ENCODE measurements at places on chromosomes 3 and 15. TPM values are rescaled to one million over a fixed set of nuclear protein-coding genes. Genes with fewer than 3 reads are reported as not detected.

DNA sequence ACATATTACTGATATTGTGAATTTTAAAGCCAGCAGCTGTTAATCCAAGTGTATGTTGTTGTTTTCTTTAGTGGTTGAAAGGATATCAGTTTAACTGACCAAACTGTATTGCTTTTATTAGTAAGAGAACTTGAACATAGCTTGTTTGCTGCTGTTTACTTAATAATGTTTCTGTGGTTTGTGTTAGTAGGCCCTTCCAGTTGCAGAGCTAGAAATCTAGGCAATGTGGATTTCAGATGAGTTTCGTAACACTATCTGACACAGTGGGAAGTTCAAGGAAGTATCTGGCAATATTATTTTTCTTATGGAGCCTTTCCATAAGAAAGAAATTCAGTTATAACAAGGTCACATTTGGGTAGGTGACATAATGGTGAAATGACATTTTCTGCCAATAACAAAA, 18.5 kb downstream of the ZNF609 start:
- H3K27ac ChIP-seq: no peak overlapping the region
- H3K4me1 ChIP-seq: peaks cover 13% of the 10 kb centered on the region
- H3K36me3 ChIP-seq: no peaks in the 10 kb centered on the region
- no peak overlapping the region for H3K4me3 ChIP-seq

Gene CFAP100
- not detected for total RNA-seq

DNA sequence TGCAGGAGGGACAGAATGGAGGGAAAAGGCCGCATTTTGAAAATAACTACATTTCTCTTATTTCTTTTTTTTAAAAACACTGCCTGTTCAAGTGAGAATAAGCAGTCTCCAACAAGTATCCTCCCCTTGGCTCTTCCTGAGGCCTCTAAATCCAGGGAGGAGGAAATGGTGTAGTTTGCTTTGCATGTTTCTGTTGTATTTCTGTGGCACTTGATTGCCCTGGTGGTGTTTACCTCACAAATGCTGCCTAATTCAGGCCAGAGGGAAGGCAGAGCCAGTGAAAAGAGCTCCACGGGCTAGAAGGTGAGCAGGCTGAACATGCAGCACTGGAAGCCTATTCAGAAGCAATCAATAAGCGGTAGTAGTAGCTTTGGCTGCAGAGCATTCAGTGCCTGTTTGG, 149.3 kb upstream of the ATP11B start:
- peaks cover 23% of the 10 kb centered on the region for H3K4me1 ChIP-seq
- H3K4me3 ChIP-seq: peak overlapping the region; percentile 27

Gene LDHAL6B
- total RNA-seq: not detected

- peaks cover 6% of the 10 kb centered on the region for H3K36me3 ChIP-seq
- no peak overlapping the region for H3K27ac ChIP-seq
- no peak for DNase-seq
These were observed 26.1 kb downstream of the EDEM1 start for GRCh38 chr3:5213574-5213966.

GRCh38 chr3:104745313-104745712, 621.4 kb upstream of the ALCAM start:
- no peaks in the 10 kb centered on the region for H3K4me1 ChIP-seq
- DNase-seq: no peak
- no peak overlapping the region for H3K27ac ChIP-seq
- peaks cover 1% of the 10 kb centered on the region for H3K27me3 ChIP-seq
- H3K4me3 ChIP-seq: no peak overlapping the region

DNA sequence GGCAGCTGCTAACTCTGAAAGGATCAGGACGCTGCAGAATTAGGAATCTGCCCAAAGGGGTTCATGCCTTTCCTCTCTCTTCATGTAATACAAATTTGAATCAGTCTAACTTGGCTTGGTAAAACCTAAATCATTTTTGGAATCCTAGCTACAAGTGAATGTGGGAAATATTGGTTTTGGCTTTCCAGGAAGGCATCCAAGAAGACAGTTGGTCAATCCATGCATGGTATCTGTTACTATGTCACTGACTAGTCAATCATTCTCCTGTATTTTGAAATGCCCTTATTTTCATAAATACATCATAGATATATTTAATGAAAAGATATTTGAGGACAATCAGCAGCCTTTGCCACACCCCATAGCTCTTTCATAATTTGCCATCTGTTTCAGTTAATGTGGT, 7.5 kb upstream of the PLS1 start:
- H3K4me1 ChIP-seq: no peaks in the 10 kb centered on the region
- no peak overlapping the region for H3K27ac ChIP-seq
- no peaks in the 10 kb centered on the region for H3K27me3 ChIP-seq
- no peak overlapping the region for H3K4me3 ChIP-seq
- no peaks in the 10 kb centered on the region for H3K36me3 ChIP-seq
- DNase-seq: no peak

DNA sequence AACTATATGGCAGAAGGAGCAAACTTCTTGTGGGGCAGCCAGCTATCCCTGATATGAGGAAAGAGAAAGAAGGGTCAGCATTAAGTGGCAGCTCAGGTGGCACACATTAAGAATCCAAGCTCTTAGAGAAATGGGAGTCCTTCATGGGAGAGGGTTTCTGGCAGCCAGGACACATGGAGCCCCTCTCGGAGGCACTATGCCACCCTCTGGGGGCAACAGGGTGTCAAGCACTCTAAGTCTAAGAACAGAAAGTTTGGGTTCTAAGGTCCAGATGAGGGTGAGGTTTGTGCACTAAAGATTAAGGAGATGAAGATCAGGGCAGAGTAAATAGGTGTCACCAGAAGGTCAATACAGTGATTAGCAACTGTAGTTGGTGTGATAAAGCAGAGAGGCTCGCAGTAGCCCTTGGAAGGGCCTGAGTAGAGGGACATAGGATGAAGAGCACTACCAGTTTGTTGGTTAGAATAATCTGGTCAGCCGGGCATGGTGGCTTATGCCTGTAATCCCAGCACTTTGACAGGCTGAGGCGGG, 89.3 kb downstream of the ST6GAL1 start:
- DNase-seq: no peak
- no peaks in the 10 kb centered on the region for H3K36me3 ChIP-seq

DNA sequence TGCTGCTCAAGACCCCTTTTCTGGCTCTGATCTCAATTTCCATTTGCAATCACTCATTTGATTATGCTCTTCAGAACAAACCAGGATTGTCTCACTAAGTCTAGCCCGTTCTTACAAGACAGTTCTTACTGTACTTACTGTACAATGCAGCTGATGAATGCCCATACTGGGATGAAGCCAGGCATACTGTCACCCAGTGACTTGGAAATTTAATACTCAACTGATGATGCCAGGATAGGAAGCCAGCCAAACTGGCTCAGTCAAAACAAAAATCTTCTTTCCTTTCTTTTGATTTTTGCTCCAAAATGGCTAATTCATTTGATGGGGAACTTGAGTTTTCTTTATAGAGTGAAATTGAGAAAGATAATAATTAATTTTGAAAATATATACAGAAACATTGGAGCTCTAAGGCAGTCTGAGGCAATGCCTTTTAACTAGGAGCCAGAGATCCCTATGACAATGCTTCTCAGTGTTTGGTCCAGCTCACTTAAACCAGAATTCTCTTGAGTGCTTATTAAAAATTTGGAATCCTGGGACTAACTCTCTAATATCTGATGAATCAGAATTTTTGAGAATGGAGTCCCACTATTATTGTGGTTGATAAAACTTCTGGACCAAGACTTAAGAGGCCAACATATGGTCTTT, 265.6 kb upstream of the THBS1 start:
- no peak overlapping the region for H3K27ac ChIP-seq
- H3K36me3 ChIP-seq: no peaks in the 10 kb centered on the region
- H3K4me1 ChIP-seq: no peaks in the 10 kb centered on the region
- no peak overlapping the region for H3K4me3 ChIP-seq

Gene MESP2
- not detected for total RNA-seq

Gene HIGD2B
- not detected for total RNA-seq
